ENCODE measurements at places on chromosomes 16 and 17. TPM values are rescaled to one million over a fixed set of nuclear protein-coding genes. Genes with fewer than 3 reads are reported as not detected.

The CORO1A gene
- total RNA-seq = 0.59 TPM

The CLDN6 gene
- total RNA-seq = 0.30 TPM

The NPIPA8 gene
- not detected for total RNA-seq

The PRKCB gene
- under 0.01 TPM for total RNA-seq

The EFCAB5 gene
- 0.59 TPM for total RNA-seq

The TAT gene
- total RNA-seq = not detected

The TBC1D28 gene
- not detected for total RNA-seq

The SMIM5 gene
- total RNA-seq = not detected

The SLC16A6 gene
- 0.42 TPM for total RNA-seq
